ENCODE measurements at places on chromosomes 16 and 17.

GRCh38 chr17:59404471-59404870 is 73.0 kb downstream of the YPEL2 start:
- no peak for DNase-seq

- DNase-seq, result no peak
These were observed 12.0 kb upstream of the KRT19 start for GRCh38 chr17:41539979-41540701.

GRCh38 chr16:84740596-84741116 is 40.9 kb downstream of the USP10 start:
- DNase-seq, result no peak

- no peak for DNase-seq
These were observed 45.5 kb downstream of the ZCCHC14 start for GRCh38 chr16:87447323-87447722.

- no peak for DNase-seq
These were observed 21.1 kb downstream of the TANC2 start for GRCh38 chr17:62987136-62987535.

DNA sequence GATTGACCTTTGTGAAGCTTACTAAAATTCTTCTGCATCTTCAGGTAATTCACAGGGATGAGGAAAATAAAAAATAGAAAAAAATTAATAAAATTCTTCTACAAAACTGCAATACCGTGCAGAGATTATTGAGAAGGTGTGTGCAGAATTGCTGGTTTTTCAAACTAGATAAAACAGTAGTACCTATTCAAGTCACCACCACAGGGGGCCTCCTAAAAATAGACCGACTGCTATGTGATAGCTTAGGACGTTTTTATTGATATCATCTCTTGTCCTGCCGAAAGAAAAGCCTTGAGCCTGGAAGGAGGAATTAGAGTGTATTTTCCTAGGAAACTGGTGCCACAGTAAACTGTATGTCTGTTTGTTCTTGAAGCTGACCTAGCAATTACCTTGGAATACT is 325.9 kb downstream of the ZFHX3 start:
- no peak for DNase-seq

DNA sequence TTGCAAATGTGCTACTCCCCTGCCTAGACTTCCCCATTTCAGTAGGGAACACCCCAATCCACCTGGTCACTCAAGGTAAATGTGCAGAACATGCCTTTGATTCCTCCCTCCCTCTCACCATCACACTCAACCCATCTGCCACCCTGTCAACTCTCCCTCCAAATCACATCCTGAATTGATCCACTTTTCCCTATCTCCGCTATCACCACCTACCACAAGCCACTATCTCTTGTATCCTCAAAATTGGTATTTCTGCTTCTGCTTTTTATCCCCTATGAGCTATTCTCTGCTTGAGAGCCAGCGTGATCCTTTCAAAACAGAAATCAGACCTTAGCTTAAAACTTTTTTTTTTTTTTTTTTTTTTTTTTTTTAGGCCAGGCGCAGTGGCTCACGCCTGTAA is 5.4 kb upstream of the NOL11 start:
- no peak for DNase-seq

DNA sequence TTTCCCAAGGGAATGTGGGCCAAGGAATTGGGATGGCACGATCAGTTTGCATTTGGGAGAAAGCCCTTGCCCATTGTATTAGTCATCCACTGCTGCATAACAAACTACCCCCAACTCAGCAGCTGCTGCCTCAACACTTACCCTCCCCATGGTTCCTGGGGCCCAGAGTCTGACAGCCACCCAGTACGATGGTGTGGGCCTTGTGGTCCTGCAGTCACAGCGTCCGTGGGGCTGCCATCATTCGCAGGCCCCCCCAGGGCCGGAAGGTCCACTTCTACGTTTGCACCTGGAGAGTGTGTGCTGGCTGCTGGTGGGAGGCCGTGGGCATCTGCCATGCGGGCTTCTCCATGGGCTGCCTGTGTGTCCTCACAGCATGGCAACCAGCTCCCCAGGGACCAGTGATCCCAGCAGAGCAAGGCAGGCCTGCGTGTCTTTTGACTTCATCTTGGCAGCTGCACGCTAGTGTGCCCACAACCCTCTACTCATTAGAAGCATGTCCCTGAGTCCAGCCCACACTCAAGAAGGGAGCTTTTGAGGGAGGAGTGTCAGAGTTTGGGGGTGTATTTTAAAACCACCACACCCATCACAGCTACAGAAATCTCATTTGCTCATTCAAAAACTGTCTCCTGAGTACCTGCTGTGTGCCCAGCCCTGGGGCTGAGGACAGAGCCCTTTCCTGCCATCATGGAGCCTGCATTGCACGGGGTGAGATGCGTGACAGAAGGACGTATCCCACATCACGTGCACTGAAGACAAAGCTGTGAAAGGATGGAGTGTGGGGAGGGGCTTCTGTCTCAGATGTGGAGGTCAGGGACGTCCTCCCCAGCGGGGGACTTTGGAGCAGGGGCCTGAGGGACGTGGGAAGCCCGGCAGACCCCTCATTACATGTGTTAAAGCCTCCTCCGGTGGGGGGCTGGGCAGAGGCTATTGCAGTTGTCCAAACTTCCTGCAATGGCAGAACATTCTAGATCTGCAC is 185.0 kb upstream of the ZNF469 start:
- DNase-seq, result no peak

DNA sequence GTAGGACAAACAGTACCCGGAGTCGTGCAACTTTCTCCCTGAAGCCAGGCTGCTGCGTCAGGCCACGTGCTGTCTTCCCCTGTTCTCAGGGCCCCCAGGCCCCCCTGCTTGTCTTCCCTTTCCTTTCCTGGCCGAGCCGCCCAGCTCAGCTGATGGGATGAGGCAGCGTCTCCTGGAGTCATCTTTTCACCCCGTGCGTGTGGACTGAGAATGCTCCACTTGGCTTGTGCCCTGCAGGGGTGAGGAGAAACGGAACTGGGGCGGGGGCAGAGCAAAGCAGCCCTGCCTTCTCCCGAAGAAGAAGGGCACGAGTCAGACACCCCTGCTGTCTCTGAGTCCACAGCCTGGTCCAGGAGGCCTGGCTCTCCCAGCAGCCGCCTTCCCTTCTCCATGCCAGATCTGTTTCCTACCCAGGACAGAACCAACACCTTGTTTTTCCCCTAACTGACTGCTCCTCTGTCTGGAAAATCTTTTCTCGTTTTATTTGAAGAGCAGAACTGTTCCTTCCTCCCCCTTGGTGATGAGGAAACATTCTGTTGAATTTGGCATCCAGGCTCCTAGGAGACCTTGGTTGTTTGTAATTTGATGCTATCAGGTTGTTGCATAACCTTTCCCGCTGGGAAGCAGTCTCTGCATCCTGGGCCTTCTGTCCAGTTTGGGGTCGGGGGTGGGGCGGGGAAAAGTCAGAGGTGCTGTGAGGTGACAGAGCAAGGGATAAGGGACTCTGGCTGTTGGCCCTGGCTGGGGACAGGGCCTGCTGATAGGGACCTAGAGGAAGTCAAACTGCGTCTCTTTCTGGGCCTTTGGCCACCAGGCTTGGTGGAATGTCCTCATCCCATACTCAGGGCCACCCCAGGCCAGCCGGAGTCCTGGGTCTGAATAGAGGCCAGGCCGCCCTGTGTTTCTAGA is 78.8 kb downstream of the WIPI1 start:
- DNase-seq, result peak; percentile 38

GRCh38 chr16:57028086-57028485 is 38.7 kb downstream of the NLRC5 start:
- DNase-seq, result no peak

GRCh38 chr17:72092710-72093322 is 28.0 kb upstream of the SOX9 start:
- DNase-seq, result no peak

- no peak for DNase-seq
These were observed 27.2 kb downstream of the HASPIN start for GRCh38 chr17:3750926-3751325.

All from endothelial cell (in vitro differentiated cells).